Stimulated activated naive CD4-positive, alpha-beta T cell (primary cell): ENCODE measurements at places on chromosomes 7 and 10.

DNA sequence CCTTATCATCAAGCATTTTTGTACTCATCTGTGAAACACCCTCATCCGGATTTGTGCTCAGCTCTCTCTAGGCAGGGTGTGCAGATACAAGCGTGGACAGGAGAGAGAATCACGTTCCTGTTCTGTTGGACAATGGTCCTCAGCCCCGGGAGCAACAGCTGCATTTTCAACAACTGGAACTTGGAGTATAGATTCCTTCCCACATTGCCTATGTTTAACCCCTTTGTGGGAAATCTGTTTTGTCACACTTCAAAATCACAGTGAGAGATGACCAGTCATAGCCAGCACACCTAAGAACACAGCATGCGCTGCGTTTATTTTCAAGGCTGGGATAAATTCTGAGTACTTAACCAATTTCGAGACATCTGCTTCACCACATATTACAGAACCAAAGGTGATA lies 32.5 kb downstream of the MAP3K8 start:
- DNase-seq, result no peak

DNA sequence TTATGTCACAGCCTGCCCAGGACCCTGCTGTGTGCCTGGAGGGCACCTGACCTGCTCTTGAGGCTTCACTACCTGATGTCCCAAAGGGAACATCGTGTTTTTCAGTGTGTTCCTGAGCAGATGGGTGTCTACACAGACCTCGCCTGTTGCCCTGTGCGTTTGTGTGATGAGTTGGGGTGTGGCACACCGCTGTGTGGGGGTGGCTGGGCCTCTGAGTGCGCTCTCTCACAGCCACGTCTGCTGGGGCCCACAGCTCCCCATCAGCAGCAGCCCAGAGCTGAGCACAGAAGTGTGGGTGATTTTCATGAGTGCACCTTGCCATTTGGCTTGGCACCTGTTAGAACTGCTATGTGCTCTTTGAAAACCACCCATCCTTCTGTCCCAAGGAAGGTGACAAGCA lies 121.5 kb downstream of the NKX6-2 start:
- DNase-seq, result no peak

- DNase-seq, result no peak
Measured at GRCh38 chr7:13979671-13980435, 9.6 kb downstream of the ETV1 start.

DNA sequence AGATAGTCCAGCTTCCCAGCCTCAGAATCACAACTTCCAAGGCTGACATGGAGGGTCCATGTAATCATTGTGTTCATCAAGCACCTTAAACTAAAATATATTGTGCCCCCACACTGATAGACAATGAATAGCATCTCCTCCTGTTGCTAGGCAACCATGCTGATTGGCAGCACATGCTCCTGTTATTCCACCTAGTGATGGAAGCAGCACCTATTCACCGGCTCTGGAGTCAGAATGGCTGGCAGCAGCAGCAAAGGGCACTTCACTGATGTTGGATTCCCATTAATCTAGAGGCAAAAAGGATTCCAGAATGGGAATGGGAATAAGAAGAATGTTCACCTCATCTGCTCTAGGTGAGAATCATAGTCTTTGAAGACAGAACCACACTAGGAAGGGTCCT lies 55.0 kb downstream of the RELN start:
- DNase-seq, result no peak

- DNase-seq, result no peak
Measured at GRCh38 chr7:95407751-95408150, 11.6 kb upstream of the PON3 start.

- no peak for DNase-seq
Measured at GRCh38 chr10:104502907-104503306, 138.2 kb upstream of the SORCS3 start.

GRCh38 chr7:24912874-24913514 lies 67.0 kb downstream of the OSBPL3 start:
- DNase-seq, result no peak

DNA sequence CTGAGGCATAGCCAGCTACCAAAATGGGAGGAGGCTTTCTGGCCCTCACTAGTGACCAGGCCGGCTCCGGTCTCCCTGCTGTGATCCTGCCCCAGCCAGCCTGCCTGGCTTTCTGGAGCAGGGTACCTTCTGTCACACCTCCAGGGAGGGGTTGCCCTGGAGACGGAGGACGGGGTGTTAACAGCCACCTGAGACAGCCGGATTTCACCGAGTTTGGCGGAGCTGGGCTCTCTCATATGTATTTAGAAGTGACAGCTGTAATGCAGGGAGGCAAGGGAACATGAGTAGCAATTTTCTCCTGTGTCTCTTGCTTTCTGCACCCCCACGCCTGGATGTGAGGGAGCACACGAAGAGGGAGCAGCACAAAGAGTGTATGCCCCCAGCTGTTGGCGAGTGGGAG lies 473.3 kb downstream of the PLXNA4 start:
- DNase-seq, result no peak

GRCh38 chr7:138374119-138374693 lies 85.9 kb upstream of the TRIM24 start:
- no peak for DNase-seq

DNA sequence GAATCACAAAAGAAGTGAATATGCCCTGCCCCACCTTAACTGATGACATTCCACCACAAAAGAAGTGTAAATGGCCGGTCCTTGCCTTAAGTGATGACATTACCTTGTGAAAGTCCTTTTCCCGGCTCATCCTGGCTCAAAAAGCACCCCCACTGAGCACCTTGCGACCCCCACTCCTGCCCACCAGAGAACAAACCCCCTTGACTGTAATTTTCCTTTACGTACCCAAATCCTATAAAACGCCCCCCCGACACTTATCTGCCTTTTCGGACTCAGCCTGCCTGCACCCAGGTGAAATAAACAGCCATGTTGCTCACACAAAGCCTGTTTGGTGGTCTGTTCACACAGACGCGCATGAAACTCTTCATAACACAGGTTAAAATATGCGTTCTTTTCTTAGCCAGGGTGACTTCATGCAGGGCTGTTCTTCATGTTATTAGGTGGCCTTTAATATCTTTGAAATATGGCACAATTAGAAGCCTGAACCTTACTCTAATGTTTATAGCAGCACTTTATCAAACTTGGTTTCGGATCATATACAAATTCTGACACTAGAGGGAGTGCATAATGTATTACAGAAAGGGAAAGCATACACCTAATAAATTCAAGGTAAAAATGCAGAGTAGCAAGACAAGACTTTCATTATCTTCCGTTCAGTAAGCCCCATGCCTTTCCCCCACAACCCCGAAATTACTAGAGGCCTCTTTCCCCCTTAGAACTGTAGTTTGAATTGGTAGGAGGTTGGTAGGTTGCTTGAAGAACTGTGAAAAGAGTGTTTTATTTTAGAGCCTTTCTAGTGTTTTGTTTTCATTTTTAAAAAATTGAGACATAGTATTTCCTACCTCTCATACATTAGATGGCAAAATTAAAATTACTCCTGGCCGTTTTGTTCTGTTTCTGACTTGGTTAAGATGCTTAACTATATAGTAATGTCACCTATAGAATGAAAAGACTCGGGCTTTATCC lies 117.9 kb downstream of the NPY start:
- DNase-seq, result no peak

DNA sequence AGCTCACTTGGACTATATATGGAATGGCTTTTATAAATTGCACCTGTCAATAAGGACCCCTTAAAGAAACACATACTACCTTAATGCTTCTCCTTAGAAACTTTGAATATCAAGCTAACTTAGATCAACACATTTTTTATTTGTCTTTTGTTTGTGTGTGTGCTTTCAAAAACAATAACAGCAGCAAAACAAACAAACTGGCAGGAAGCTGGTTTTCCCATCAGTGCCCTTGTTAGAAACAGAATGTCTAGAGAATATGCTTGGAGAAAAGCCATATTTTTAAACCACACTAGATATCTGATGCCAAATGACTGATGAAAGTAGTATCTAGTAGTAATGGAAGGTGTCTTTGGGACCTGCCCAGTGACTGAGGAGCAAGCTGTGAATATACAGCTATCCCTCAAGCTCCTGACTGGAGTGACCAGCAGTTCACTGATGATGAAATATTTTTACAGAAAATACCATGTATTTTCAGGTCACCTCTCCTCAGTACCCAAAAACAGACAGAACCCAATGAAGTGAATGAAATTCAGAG lies 1.0 kb downstream of the PDE1C start:
- DNase-seq, result no peak

DNA sequence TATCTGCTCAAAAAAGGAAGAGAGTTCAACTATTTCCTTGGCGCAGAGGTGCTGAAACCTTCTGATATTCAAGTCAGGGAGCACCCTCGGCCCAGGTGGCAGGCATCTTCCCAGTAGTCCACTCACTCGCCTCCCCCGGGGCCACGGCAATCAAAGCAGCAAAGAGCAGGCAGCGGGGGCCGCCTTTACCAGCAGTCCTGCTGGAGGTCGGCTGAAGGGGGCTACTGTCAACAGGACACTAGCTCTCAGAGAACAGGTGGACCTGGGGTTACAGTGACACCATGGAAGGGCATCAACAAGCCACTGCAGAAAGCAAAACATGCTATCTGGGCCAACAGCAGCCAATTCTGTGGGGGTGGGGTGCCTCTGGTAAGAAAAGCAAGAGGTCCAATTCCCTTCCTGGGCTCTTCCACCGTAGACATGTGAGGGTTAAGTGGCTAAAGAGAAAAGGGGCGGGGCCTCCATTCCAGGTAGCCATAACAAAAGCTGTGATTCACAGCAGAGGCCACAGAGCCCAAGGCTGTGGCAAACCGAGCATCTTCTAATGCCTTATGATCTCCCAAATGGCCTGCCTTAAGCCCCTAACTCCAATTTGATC lies 9.4 kb downstream of the FZD9 start:
- DNase-seq, result no peak

GRCh38 chr7:98836811-98837629 lies 32.8 kb downstream of the TMEM130 start:
- DNase-seq, result no peak

- no peak for DNase-seq
Measured at GRCh38 chr10:126294451-126294850, 93.8 kb downstream of the ADAM12 start.
